ENCODE measurements at places on chromosomes 16 and 17.

DNA sequence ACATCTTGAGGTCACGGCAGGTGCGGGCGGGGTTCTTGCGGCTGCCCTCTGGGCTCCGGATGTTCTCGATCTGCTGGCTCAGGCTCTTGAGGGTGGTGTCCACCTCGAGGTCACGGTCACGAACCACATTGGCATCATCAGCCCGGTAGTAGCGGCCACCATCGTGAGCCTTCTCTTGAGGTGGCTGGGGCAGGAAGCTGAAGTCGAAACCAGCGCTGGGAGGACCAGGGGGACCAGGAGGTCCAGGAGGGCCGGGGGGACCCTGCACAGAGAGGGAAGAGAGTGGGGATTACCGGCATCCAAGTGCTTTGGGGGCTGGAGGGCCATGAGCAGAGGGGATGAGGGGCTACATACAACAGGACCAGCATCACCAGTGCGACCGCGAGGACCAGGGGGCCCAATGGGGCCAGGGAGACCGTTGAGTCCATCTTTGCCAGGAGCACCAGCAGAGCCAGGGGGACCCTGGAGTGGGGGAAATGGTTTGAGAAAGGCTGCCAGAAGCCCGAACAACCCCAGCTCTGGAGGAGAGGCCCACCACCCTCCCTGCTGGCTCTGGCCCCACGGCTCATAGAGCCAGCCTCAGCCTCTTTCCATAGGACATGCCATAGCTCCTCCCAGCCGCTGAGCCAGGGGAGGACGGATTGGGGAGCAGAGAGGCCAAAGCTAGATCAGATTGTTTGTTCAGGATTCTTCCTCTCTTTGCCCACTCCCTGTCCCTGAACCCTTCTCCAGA is 14.6 kb downstream of the COL1A1 start:
- no peak for DNase-seq

- no peak for DNase-seq
Measured at GRCh38 chr17:550041-550398, 164.6 kb downstream of the VPS53 start.

DNA sequence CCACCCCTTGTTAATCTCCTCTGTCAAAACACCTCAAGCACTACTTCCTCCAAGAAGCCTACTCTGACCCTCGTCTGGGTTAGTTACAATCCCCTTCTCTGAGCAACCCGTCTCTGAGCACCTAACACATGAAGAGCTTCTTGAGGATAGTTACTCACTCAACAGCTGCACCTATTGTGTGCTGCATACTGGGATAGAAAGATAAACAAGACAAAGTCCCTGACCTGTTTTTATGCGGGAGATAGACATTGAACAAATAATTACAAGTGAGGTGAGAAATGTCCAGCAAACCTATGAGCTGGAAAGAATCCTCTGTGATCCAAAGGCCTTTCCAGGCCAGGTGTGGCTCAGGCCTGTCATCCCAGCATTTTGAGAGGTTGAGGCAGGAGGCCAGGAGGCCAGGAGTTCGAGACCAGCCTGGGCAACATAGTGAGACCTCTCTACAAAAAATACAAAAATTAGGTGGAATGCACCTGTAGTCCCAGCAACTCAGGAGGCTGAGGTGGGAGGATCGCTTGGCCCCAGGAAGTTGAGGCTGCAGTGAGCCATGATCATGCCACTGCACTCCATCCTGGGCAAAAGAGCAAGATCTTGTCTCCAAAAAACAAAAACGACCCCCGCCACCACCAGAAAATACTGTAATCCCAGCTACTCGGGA is 5.5 kb upstream of the ZNF771 start:
- no peak for DNase-seq

- no peak for DNase-seq
Measured at GRCh38 chr16:4654011-4654963, 29.7 kb downstream of the MGRN1 start.

DNA sequence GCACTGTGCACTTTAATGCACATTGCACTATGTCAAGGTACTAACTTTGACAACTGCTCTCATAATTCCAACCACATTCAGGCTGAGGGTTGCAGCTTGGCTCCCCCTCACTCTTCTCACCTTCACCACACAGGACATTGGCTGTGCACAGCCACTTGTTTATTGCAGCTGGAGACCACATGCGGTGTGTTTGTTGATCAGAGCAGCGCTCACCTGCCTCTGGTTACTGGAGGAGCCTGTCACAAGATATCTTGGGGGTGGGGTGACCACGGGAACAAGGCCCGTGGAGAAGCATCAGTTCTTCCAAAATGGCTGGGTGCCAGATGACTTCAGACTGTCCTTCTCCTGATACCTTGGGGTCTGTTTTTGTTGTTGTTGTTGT is 10.6 kb upstream of the CCL5 start:
- no peak for DNase-seq

- DNase-seq = no peak
Measured at GRCh38 chr17:31842195-31843069, 16.6 kb downstream of the COPRS start.

- no peak for DNase-seq
Measured at GRCh38 chr16:86697715-86698114, 119.4 kb downstream of the FOXL1 start.

- DNase-seq = no peak
Measured at GRCh38 chr17:64574646-64575045, 67.9 kb downstream of the CEP95 start.

DNA sequence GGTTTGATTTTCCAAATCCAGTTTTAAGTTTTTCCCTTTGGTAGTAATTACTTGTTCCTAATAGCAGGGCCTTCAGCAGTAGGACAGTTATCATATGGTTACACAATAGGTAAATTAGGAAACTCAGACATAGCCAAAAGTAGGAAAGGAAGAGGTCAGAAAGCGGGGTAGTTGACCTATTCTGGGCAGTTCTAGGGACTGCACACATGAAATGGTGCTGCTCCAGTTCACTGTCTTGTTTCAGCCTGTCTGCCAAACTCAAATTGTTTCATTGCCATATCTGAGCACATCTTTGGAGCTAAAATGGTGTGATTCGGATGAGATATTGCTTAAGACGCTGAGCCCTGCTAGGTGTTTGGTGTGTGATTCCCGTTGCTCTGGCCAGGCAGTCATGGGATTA is 56.7 kb downstream of the TANGO6 start:
- no peak for DNase-seq

GRCh38 chr16:84088695-84089395 is 27.9 kb downstream of the MBTPS1 start:
- DNase-seq = no peak

GRCh38 chr16:89060207-89060794 is 33.4 kb upstream of the ACSF3 start:
- DNase-seq = no peak

DNA sequence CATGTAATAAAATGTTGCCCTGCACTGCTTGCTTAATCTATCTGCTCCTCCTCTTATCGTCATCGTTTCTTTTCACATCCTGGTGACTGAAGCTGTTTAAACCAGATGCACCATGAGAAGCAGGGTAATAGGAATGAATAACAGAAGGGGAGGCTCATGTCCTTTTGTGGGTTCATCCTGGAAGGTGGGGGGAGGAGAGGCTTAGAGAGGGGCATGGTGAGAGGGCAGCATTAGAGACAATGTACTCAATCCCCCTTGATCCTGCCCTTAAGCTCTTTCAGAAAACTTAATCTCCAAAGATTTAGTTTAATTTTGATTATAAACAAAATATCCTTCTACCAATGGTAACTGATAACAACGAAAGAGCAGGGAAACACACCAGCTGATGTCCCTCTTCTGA is 248.5 kb downstream of the CA10 start:
- no peak for DNase-seq

DNA sequence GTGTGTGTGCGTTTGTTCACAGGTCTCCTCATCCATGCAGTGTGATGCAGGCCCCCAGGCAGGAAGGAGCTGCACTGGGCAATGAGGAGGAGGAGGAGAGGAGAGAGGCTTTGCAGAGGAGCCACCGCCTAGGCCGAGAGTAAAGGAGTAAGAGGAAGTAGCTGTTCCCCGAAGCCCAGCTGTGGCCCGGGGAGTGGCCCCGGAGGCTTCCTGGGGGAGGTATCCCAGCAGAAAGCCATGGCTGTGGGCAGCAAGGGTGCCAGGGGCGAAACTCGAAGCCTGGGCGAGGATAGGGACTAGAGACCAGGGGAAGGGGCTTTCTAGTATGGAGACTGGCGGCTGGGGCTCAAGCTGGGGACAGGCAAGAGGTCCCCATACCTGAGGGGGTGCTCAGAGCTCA is 12.2 kb downstream of the C16orf95 start:
- DNase-seq = no peak

DNA sequence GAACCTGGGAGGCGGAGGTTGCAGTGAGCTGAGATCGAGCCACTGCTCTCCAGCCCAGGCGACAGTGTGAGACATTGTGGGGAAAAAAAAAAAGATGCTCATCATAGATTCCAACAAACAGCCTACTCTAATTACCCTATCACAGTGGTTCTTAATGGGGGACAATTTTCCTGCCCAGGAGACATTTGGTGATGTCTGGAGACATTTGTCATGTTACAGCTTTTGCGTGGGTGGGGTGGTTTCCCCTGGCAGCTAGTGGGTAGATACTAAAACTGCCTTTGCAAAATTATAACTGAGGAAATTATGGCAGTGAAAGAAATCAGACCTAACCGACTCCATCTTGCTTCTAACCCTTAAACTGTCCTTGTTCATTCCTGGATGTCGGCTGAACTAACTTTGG is 92.5 kb upstream of the RBL2 start:
- no peak for DNase-seq

- no peak for DNase-seq
Measured at GRCh38 chr17:63278728-63279442, 167.2 kb downstream of the CYB561 start.

DNA sequence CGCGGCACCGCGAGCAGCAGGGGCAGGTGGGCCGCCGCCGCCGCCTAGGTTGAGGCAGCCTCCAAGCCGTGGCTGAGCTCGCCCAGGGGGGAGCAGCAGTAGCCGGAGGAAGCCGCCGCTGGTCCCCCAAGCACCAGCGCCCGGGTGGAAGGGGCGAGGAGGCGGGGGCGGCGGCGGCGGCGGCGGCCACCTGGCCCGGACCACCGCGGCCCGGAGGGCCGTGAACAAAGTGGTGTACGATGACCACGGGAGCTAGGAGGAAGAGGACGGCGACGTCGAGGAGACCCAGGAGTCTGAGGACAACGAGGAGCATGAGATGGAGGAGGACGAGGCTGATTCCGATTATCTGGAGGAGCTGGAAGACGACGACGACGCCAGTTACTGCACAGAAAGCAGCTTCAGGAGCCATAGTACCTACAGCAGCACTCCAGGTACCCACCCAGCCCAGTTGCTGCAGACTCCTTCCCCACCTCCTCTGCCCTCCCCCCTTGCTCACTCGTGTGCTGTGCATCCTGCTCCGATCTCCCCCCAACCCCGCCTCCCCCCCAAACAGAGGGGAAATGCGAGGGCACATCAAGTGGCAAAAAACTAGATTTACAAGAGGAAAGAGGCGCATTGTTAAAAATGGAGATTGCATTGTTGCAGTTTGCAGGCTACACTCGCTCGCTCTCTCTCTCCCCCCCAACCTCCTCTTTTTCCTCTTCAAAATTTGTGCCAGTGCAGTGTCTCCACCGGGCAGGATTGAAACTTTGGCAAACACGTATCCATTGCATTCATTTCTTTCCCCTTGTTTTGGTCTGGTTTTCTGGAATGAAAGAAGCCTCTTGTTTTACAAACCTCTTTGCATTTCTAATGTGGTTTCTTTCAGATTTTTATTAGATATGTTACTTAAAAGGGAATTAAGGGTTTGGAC is 41.8 kb upstream of the AMZ2 start:
- no peak for DNase-seq

GRCh38 chr16:88578446-88579313 is 8.5 kb downstream of the ZC3H18 start:
- no peak for DNase-seq

DNA sequence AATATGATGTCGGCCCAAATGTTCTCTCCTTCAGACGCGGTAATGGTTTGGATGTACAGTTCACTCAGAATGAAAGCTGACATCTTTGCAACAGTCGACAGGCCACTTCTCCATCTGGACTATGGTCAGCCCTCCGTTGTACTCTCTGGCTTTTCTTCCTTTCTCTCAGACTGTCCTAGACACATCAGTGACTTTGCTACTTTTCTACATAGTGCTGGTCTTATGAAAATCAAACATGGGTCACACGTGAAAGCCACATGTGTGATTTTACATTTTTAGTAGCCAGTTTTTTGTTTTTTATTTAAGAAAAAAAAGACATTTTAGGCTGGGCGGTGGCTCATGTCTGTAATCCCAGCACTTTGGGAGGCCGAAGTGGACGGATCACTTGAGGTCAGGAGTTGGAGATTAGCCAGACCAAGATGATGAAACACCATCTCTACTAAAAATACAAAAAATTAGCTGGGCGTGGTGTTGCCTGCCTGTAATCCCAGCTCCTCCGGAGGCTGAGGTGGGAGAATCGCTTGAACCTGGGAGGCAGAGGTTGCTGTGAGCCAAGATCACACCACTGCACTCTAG is 644.1 kb downstream of the KCNJ2 start:
- no peak for DNase-seq

DNA sequence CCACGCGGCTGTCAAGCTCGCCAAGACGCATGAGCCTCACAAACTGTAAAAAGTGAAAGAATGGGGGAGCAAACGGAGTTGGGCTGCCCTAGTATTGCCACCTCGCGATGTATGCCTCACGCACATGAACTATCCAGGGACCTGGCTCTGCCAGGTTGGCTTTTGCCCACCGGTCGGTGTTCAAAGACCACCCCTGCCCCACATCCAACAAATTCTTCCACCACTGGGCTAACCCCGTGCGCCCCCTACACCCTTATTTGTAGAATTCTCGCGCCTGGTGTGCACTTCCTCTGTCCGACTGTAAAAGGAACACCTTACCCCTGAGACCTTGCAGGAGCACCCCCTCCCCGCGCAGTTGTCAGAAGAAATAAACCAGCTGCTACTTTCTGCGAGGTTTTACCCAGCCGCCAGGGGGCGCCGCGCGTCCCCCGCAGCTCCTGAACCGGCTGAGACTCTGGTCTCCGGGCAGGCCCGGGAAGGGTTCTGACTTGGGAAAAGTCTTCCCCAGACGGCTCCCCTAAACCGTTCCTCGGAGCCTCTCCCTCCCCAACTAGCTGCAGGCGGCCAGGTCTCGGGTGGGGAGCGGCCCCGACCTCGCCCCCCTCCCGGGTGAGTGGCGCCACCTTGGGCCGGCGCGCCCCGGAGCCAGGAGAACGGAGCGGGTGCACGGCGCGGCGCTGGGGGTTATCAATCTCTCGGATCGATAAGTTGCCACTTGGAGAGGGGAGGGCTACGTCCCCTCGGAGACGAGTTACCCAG is 1.7 kb upstream of the ZNF423 start:
- no peak for DNase-seq

- DNase-seq = no peak
Measured at GRCh38 chr17:52828621-52829020, 670.1 kb upstream of the CA10 start.

GRCh38 chr16:28522792-28523191 is 16.0 kb downstream of the NUPR1 start:
- DNase-seq = no peak

- DNase-seq = no peak
Measured at GRCh38 chr17:34711646-34712045, 132.3 kb downstream of the TMEM132E start.

All from non-pigmented ciliary epithelial cell (primary cell).